Fibroblast of skin of back (primary cell): ENCODE measurements at places on chromosomes 4 and X.

GRCh38 chrX:18668071-18668835, 3.7 kb downstream of the RS1 start:
- DNase-seq: no peak

DNA sequence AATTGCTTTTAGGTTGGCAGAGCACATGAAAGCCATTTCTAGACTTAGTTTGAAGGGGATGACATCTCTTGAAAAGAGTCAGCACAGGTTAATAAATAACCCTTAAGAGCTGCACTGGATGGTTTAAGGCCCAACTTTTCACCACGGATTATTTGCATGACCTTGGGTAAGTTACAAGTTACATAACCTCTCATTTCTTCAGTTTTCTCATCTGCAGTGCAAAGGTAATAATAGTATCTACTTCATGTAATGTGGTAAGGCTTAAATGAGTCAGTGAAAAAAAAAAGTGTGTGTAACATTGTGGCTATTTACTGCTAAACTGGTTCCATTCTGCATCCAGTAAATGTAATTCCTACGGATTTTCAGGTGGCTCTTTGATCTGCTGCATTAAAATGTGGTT, 715.8 kb downstream of the CCSER1 start:
- no peak for DNase-seq

GRCh38 chr4:144955104-144955503, 142.9 kb downstream of the ANAPC10 start:
- no peak for DNase-seq

DNA sequence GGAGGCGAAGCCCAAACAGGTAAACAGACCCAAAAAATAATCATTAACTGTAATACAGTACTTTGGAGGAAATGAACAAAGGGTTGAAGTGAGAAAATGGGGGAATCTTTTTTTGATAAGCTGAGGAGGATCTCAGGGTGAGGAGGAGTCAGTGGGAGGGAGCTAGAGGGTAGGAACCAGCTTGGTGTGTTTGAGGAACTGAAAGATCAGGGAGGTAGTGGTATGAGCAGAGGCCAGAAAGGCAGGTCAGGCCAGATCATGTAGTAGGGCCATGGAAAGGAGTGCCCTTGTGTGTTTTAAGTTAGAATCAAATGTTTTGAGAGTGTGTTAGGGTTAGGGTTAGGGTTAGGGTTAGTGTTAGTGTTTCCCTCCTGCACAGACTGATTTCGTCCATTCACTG, 48.8 kb downstream of the PPP2R2C start:
- DNase-seq: no peak

DNA sequence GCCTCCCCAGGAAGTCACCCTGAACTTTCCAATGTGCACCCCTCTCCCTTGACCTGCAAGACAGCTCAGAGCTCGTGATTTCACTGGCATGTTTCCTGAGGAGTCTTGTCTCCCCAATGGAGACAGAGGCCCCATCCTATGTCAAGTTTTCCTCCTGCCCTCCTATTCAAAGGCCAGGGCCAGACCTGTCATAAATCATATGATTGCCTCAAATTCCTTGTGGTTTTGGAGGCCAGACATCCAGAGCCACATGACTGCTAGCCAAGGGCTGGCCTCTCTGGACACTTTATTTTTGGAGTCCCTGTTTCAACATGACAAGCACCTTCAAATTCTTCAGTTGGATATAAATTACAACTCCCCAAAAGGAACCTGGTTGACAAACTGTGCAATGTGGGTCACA, 76.0 kb upstream of the TFDP3 start:
- DNase-seq: peak; percentile 32

DNA sequence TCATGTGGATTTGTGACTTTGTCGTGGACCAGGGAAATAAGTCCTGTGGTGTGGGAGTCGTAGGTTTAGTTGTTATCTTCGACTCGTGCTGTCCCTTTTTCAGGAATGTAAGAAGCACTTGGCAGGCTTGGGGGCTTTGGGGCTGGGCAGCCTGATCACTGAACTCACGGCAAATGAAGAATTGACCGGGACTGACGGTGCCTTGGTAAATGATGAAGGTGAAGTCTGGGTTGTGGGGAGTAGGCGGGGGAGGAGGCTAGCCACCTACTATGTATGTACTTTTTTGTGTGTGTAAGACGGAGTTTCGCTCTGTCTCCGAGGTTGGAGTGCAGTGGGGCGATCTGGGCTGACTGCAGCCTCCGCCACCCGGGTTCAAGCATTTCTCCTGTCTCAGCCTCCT, 1.2 kb downstream of the TAF1 start:
- peak; percentile 1 for DNase-seq

GRCh38 chr4:26130173-26130572, 190.6 kb upstream of the RBPJ start:
- no peak for DNase-seq

DNA sequence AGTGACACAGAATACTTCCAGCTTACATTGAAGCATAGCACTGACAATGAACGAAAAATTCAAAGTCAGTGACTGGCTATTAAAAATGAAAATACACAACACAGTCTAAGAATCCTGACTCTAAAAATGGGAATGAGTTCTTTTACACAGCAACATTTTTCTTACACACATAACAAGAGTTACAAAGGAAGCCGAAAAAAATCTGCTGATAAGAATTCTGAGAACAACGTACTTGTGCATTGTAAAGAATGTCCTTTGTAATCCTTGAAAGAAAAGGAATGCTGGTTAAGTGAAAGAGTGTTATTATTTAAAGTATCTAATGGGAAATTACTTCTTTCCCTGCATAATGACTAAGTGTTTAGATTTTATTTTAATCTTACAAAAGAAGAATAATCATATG, 199.4 kb downstream of the PRDM5 start:
- no peak for DNase-seq

- peak; percentile 37 for DNase-seq
Measured at GRCh38 chr4:186854256-186854655, 130.6 kb upstream of the FAT1 start.

DNA sequence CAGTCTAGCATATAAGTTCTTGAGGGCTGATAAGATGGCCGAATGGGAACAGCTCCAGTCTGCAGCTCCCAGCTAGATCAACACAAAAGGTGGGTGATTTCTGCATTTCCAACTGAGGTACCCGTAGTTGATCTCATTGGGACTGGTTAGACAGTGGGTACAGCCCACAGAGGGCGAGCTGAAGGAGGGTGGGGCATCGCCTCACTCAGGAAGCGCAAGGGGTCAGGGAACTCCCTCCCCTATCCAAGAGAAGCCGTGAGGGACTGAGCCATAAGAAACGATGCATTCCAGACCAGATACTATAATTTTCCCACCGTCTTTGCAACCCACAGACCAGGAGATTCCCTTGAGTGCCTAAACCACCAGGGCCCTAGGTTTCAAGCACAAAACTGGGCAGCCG, 109.0 kb downstream of the RPS6KA6 start:
- no peak for DNase-seq

GRCh38 chr4:41613386-41613785, 75.4 kb downstream of the LIMCH1 start:
- DNase-seq: peak; percentile 11

GRCh38 chrX:7134981-7135380, 12.5 kb upstream of the STS start:
- DNase-seq: no peak

DNA sequence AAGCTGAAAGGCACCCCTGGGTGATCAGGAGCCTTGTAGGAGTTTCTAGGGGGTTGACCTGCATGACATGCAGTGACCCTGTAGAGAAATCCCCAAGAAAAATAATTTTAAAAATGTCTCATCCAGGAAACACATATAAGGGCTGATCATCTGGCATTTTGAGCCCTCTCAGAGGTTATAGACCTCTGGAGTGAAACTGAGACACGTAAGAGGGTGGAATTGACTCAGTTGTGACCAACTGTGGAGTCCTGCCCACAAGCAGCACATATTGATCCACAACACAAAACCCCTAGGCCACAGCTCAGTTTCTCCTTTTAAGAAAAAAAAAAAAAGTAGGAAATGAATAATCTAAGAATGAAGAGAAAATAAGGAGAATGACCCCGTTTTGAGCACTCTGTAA, 32.5 kb upstream of the MTMR8 start:
- DNase-seq: no peak

GRCh38 chr4:111997785-111998184, 147.5 kb upstream of the FAM241A start:
- no peak for DNase-seq

GRCh38 chr4:182208526-182209050, 34.6 kb upstream of the TENM3 start:
- DNase-seq: no peak

DNA sequence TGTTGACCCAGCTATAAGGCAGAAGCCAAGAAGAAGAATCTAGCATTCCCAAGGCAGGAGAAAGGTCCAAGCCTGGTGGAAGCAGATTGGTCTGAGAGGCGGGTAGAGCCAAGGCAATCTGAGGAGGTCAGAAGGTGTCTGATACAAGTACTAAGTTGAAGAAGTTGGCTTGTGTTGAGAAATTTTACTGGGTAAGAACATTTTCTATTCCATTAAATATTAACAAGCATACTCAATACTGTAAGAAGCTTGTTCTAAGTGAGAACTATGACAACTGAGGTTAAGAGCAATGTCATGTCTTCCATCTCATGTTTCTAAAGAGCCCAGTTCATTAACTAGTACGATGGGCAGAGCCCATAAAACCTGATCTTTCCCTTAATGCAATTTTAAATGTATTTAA, 75.0 kb downstream of the FAM13A start:
- no peak for DNase-seq

- DNase-seq: peak; percentile 15
Measured at GRCh38 chr4:188781655-188782054, 642.4 kb downstream of the TRIML1 start.

- no peak for DNase-seq
Measured at GRCh38 chrX:2526390-2526789, 25.6 kb upstream of the DHRSX start.

- no peak for DNase-seq
Measured at GRCh38 chr4:52069571-52069970, 18.5 kb downstream of the SPATA18 start.

- peak; percentile 70 for DNase-seq
Measured at GRCh38 chr4:186592966-186593586, 37.7 kb upstream of the MTNR1A start.

- no peak for DNase-seq
Measured at GRCh38 chrX:119094819-119095218, 22.0 kb downstream of the CT47C1 start.

DNA sequence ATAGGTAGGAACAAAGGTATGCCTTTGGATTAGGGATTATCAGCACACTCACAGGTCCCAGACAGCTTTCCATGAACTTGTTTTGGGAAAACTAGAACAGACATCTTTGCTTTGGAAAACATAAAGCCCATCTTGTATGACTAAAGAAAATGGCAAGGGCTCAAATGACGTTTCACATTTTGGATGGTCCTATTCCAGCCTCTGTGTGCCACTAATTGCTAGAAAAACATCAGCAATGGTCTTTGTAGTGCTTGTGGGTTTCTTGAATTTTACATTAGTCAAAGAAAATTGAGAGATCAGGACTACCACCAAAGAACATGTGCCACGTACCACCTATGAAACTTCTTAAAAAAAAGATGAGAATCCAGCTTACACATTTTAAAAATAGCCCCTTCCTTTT, 111.4 kb downstream of the HDAC8 start:
- DNase-seq: no peak

GRCh38 chrX:23504895-23505294, 162.4 kb upstream of the PRDX4 start:
- no peak for DNase-seq
